ENCODE measurements at places on chromosomes 3 and 15. TPM values are rescaled to one million over a fixed set of nuclear protein-coding genes. Genes with fewer than 3 reads are reported as not detected.

- no peak for DNase-seq
Observed at GRCh38 chr3:42705058-42705767, 2.6 kb upstream of the HHATL start.

DNA sequence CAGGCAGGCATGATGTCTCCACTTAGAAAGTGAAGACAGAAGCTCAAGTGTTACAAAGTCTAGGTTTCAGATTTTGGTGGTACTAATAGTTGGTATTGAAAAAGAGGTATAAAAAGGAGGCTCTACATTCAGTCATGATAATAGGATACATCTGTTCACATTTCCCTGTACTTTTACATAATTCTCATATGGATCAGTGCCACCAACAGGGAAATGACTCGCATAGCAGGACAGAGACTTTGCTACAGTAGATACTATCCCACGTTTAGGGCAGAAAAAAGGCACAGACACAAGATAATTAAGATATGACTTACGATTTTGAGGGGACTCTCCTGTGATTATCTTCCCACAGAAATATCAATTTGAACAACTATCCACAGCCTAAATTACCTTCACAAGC is 1062.9 kb upstream of the EPHA6 start:
- no peak for DNase-seq

DNAH1 gene
- 3.3 TPM for total RNA-seq

GRCh38 chr3:15405448-15406050 is 21.8 kb downstream of the METTL6 start:
- peak; percentile 66 for DNase-seq

EPHB1 gene
- total RNA-seq, result 13.3 TPM

LDHAL6B gene
- total RNA-seq, result not detected

- DNase-seq, result peak; percentile 29
Observed at GRCh38 chr15:71455107-71455506, 339.8 kb downstream of the THSD4 start.

DNA sequence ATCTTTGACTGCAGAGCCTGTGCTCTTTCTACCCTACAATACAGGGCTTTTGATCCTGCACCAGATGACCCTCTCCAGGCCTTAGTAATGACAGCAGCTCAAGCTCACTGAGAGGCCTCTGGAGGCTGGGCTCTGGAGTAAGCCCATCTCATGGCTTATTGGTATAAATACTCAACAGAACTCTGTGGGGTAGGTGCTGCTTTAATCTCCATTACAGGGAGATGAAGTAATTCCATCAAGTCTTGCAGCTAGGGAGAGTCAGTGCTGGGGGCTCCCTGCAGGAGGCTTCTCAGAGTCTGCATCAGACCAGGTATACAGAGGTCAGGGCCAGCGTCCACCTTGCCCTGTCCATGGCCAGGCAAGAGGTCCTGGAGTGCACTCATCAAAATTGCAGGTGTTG is 89.2 kb upstream of the SLC6A11 start:
- no peak for DNase-seq

- DNase-seq, result no peak
Observed at GRCh38 chr3:181823716-181824115, 112.0 kb downstream of the SOX2 start.

DNA sequence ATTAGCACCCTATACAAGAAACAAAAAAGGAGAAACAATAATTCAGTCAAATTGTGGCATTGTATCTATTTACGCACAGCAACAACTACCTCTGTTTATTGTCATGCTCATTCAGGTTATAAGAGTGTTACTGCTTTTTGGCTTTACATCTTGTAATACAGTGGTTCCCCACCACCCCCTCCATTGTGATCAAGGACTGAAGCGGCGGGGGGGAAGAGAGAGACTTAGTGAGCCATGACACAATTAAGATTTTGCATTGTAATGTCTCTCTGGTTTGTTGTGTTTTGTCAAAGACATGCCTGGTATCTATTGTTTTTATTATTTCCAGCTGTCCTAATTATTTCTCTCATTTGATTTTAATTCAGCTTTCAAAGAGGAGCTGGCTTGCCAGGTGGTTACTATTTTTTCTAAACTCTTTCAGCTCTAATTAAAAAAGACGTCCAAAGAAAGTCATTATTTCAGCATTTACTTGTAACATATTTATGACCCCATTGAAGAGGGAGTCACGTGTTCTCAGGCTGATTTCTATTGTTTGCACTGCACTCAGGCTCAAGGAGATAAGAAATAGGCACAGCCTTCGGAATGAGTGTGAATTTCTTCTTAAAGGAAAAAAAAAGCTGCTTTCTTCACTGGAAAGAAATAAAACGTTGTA is 234.4 kb upstream of the TBL1XR1 start:
- DNase-seq, result no peak

- peak; percentile 16 for DNase-seq
Observed at GRCh38 chr3:167976516-167977361, 119.0 kb downstream of the GOLIM4 start.

LCTL gene
- not detected for total RNA-seq

GRCh38 chr3:162138509-162138908 is 641.9 kb downstream of the OTOL1 start:
- DNase-seq, result no peak

DNA sequence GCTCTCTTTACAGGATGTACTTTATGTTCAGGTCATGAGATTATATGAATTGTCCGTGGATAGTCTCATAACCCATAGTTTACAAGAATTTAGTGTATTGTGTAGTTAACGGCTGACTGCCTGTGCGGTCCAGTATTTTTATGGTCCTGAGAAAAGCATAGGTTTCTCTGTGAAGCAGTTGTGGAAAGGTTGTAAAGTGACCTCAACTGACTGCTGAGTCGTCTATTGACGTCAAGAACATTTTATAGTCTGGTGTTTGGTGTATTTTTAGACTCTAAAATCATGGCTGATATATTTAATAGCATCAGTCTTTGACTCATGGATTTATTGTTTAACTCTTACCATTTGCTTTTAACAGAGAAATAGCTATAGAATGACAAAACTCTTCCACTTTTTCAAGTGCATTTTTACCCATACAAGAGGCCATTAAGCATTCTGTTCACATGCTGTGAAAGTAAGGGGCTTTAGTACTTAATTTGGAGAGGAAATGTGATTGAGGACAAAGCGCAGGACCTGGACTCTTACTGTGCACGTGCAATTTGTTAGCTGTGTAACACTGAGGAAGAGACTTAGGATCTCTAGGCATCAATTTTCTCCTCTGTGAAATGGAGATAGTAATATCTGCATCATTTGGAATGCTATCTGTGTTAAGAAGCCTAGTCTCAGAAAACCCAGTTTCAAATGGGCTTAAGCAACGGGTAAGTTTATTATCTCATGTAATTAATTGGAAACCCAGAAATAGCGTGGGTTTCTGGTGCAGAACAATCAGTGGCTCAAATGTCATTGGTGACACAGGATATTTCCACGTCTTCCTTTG is 240.8 kb downstream of the NFKBIZ start:
- no peak for DNase-seq

GTF2E1 gene
- 21.2 TPM for total RNA-seq

DNA sequence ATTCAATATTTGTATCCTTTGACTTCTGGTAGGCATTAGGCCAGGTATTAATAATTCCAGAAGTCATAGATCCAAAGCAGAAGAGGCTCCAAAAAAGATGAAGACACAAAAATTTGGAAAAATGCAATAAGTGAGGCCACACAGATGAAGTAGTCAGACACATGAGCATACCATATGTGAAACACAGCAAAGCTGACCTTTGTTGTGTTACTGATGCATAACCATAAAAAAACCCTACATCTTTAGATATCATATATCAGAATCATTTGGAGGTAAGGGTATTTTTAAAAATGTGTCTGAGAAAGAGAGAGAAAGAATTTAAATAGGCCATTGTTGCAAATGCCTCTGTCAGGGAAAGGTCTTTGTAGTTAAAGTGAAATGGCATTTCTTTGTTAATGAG is 314.9 kb downstream of the SLC9A9 start:
- DNase-seq, result no peak

- no peak for DNase-seq
Observed at GRCh38 chr3:43696881-43697280, 6.1 kb downstream of the ABHD5 start.

DNA sequence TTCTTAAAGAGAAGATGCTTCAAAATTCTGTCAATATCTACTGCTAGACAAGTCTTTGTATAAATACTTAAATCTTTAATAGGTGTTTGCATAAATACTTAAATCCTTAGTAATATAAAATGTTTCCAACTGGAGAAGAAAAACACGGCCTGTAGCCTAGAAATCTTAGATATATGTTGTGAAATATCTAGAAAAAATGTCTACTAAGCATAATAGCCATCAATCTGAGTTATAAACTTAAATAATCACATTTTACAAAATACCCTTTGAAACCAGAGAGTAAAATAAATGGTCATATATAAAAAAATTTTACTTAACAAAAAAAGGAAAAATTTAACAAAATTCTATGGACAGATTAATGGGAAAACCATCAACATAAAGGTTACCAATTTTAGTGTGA is 73.9 kb downstream of the PLOD2 start:
- no peak for DNase-seq

DNA sequence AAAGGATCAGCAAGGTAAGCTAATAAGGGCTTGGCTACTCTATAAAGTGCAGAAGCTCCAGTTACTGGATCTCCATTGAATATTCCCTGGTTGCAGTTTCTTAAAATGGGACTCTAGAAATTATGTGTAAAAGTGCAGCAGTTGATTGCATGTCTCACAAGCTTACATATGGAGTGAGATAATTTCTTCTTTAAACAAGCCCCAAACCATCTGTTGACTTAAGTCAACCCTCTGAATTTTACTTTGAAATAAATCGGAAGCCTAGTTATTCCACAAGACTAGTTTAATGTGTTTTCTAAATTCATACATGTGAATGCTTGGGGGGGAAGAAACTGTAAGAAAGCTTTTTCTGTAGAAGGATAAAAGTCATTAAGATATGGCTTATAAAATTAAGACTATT is 664.2 kb downstream of the NLGN1 start:
- DNase-seq, result no peak

CELF6 gene
- 1.3 TPM for total RNA-seq

GRCh38 chr3:165523801-165524200 is 313.4 kb downstream of the BCHE start:
- DNase-seq, result no peak

Measured in tongue (tissue), 3 donors.